ENCODE measurements at places on chromosomes 5 and 9.

DNA sequence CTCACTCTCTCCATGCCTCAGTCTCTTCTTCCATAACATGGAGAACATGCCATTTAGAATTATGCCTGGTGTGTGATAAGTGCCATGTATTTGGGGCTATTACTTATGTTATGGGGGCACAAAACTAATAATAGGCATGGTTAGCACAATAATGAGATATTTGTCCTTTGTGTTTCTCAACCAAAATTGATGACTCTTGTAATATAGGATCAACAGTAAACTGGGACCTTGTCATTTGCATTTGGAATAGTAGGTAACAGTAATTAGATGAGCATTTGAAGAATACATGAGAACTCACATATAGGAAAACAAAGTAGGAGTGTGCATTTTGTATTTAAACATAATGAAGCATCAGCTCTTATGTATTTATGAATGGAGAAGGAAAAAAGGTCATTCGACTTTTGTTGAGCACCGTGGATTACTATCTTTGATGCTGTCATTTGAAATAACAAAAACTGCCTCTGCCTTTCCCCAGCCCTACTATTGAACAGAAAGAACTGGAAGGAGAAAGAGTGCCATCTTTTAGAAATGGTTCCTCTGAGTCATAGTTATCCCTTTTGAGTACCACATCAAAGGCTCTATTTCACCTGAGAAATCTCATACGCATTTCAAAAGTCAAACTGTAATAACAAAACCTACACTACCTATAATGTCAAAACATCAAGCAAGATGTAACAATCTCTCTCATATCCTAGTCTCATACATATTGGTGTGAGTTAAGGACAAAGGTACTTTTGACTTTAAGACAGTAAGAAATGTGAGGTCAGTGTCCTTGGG lies 655.2 kb downstream of the PDE4D start:
- DNase-seq = no peak

DNA sequence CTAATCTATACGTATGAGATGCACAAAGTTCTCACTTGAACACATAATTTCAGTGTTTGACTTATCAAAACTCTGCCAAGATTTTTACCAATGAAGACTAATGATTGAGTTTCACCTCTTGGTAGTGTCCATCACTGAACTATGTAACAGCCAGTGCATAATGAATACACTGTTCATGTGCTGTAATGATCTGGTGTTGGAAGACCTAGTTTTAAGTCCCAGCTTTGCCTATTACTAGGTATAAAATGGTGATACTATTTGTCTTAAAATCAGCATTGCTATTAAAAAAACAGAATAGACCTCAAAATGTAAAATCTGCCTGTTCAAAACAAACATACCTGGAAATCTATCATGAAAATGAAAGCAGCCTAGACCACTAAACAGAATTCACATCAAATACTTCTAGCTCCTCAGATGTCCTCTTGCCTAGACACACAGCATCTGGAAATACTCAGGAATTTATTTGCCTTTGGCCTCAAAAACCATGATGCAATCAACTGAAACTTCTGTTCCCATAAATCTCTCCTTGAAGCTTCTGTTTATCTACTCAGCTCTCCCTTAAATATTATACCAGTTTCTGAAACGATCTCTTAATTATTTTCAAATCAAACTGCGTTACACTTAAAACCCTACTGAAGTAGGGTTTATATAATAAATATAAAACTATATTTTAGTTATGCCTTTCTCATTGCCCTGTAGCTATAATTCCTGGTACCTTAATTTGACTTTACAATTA lies 38.1 kb downstream of the MRPS27 start:
- DNase-seq = no peak

- DNase-seq = no peak
These were observed 19.7 kb downstream of the MEGF9 start for GRCh38 chr9:120694559-120694958.

- DNase-seq = no peak
These were observed 40.5 kb upstream of the SH3PXD2B start for GRCh38 chr5:172494630-172495505.

- no peak for DNase-seq
These were observed 58.4 kb downstream of the HMHB1 start for GRCh38 chr5:143870362-143870761.

DNA sequence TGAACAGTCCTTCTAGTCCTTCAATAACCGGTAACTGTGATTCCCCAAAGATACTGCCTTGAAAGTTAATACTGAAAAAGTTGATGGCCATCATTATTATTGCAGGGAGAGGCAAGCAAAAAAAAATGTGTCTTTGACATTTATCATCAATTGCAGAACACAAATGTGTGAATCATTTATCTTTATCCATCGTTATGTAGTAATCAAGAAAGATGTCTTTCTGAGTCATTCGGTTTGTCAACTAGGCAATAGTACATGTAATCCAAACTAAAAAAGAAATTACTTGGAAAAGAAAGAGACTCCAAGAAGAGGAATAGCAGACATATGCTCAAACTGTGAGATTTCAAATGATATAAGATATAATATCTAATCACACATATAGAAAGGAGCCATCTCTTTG lies 473.0 kb downstream of the CETN3 start:
- peak; percentile 12 for DNase-seq

DNA sequence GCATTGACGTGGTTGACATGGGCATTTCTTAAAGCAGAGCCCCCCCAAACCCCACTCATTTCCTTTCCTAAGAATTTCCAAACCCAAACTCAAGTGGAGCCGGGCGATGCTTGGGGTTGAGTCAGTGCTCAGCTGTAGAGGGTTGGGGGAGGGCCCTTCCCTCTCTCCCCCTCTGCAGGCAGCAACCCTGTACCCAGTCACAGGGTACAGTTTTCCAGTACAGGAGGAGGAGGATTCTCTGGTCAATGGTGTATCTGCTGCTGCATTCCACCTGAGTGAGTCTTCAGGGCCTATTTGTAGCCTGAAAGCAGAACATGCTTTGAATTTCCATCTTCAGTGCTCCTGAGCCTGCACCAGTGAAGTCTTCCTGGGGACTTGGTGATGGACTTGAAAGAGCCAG lies 55.8 kb downstream of the ENTREP1 start:
- DNase-seq = no peak

DNA sequence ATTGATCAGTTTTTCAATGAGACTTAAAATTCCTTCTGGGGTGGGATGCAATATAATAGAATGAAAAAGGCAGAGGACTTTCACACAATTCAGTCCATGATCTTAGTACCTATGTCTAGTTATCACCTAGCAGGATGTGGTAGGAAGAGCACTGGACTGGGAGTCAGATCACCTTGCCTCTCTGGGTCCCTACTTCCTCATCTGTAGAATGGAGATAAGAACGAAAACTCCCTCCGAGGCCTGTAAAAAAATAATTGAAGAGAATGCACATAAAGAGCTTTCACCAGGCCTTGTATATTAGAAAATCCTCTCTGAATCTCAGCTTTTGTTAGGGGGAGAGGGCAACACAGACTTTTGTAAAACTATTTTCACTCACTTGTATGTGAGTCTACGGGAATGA lies 681 bp upstream of the TMEFF1 start:
- no peak for DNase-seq

DNA sequence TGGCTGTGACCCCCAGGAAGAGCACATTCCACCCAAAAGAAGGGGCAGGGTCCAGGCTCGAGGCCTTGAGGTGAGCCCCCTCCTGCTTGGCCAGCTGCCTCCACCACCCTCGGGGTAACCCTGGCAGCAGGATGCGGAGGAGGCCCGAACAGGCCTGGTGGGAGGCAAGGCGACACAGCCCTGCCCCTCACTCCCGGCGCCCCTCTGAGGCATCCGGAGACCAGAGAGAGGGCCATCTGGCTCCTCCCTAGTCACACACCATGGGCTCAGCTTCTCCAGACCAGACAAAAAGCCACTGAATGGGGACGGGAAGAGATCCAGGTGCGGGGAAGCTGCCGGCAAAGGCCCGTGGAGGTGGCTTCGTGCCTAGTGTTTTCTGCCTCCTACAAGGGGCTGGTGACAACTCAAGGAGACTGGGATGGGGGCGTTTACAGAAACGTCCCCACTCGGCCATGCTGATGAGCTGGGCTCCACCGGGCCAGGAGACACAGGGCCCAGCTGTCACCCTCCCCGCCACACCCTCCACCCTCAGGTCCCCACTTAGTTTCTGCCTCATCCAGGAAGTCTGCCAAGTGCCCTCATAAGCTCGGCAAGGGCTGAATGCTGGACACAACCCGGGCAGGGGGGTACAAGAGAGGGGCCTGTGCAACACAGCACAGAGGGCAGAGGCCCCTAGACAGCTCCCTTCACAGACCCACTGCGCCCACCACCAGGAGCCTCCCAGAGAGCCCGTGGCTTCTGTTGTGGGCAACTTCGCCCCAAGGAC lies 41.9 kb downstream of the NACC2 start:
- peak; percentile 30 for DNase-seq

- DNase-seq = peak; percentile 18
These were observed 119.7 kb upstream of the PJA2 start for GRCh38 chr5:109529520-109529919.

GRCh38 chr5:51275428-51275827 lies 107.8 kb upstream of the ISL1 start:
- DNase-seq = no peak

DNA sequence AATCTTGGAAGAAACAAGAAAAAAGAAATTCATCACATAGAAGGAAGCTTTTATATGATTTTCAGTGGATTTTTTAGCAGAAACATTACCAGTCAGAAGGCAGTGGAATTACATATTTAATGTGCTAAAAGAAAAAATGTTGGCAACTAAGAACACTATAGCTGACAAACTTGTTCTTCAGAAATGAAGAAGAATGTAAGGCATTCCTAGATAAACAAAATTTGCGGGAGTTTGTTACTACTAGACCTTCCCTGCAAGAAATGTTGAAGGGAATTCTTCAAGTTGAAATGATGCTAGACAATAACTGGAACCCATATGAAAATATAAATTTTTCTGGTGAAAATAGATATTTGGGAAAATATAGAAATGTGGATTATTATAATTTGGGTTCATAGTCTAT lies 718.3 kb upstream of the GRAMD2B start:
- no peak for DNase-seq

GRCh38 chr9:99779277-99779676 lies 42.4 kb upstream of the NR4A3 start:
- DNase-seq = no peak

GRCh38 chr9:101388507-101388993 lies 3.7 kb upstream of the BAAT start:
- no peak for DNase-seq

DNA sequence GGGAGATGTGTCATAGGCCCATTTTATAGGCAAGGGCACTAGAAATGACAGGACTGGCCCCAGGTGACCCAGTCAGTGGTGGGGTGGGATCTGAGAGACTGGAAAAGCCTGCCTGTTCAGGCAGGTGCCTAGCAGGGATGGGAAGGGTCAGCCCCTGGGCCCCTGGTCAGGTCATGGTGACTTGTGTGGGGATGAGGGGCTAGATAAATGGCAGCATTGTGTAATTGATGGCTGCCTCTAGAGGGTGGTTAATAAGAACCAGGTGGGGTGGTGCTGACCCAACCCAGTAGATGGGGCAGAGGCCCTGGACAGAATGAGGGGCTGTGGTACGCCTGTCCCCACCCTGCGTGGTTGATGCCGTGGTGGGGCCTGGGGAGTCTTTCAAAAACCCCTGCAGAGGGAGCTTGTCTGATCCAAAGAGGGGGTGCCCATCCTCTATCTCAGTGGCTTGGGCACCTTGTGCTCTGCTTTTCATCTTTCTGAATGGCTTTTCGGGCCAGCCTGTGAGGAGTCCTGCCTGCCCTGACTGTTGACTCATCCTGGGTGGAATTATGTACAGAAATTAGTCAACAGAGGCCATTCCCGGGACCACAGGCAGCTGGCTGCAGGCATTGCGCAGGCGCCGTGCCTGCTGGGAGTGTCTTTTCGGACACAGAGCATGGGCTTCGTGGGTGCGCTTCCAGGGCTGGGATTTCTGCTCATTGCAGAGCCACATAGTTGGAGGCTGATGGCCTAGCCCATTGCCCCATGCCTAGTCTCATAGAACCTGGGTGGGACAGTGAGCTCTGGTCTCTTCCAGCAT lies 93.6 kb upstream of the PITX1 start:
- peak; percentile 80 for DNase-seq

DNA sequence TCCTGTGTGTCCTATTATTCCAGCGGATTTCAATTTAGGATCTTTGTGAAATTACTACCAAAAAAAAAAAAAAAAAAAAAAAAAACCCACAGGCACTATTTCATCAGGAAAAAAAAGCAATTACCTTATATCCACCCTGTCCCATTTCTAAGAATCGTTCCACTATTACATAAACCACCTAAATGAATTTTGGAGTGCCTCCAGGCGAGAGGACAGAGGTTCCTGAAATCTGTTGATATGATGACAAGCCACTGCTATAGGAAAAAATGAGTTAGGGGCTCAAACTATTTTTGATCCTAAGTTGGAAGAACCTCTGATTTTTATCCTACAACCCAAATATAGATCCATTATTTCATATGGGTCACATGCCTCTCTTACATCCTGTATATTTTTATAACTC lies 177.9 kb downstream of the GNAQ start:
- no peak for DNase-seq

- no peak for DNase-seq
These were observed 958 bp downstream of the CD180 start for GRCh38 chr5:67195406-67196275.

GRCh38 chr5:179362355-179362754 lies 17.1 kb upstream of the ADAMTS2 start:
- DNase-seq = no peak

DNA sequence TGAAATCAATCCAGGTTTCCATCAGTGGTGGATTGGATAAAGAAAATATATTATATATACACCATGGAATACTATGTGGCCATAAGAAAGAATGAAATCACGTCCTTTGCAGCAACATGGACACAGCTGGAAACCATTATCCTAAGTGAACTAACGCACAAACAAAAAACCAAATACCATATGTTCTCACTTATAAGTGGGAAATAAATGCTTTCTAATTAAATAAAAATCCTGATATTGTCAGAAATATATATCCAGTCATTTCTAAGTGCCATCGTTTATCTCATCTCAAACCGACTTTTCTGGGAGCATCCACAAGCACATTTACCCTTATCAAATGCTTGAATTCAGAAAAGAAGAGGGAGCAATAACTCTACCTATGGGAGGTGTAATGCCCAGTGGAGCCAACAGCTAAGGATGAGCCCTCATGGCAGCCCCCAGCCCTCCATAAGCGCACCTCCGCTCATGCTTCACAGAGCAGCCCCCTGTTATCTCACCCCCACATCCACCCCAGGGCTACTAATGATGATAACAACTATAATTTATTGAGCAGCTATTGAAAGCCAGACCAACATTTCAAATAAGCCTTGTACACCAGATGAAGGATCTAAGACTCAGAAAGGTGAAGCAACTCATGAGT lies 101.7 kb upstream of the SPOCK1 start:
- DNase-seq = no peak
